ENCODE measurements at places on chromosomes 6 and 20.

GRCh38 chr20:41717483-41717882 is 99.3 kb upstream of the CHD6 start:
- peak; percentile 28 for DNase-seq

DNA sequence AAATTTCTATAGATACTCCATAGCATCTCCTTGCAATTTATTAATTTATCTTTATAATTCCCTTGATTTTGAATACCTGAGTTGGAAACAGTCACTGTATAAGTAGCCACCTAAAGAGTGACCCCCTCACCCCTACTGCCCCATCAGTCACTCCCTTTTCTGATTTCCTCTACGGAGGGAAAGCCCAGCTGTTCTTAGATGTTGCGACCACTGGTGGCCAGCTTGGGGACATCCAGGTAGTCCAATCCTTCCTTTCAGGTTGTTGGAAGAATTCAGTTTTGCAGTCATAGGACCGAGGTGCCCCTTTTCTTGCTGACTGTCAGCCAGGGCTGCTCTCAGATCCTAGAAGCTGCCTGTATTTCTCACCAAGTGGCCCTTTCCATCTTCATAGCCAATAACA is 87.8 kb downstream of the BMP6 start:
- no peak for DNase-seq

DNA sequence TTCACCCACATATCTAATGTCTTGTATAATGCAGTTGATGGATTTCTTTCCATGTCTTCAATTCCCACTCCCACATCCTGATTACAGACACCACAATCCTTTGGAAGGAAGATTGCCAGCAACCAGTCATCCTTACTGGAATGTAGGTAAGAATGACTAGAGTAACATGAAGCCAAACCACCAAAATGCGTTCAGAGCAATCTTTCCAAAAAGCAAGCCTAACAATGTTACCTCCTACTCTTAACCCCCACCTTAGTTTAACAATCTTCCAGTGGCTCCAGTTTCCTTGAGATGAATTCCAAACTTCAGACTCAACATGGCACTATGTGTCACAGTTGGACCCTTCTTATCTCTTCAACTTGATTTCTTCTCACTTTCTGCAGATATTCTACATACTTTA is 685.6 kb downstream of the DOK5 start:
- DNase-seq: no peak

DNA sequence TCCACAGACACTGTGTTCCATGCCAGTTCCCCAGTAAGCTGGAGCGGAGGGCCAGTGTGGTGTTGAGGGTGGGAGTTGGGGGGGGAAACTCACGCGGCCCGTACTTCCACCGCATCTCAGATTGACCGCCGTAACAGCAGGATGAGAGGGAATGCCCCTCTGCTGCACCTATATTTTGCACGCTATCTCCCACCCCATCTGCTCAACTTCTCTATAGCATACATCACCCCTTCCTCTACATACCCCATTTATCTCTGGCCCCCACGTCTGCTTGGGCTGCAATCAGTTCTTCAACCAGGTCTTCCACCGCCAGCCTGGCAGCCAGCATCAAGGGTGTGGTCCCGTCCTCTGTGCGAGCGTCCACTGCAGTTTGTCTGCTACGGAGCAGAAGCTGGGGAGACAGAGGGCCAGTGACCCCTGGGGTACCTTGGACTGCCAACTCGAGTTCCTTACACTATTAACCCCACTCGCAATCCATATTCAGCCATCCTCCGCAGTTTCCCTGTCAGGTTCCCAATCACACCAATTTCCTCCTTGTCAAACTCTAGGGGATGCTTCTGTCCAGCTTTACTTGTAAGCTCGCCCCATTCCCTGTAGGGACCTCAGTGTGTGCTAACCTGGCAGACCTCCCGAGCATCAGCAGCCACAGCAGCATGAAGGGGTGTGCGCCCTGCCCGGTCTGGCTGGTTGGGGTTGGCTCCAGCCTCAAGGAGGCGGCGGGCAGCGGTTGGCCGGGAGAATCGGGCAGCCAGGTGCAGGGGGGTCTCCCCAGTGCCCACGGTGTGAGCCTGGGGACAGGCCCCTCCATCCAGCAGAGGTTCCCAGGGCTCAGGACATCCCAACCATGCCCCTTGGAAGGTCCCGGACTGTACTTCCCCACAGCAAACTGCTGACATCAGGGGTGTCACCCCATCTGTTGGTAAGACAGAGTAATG is 4.5 kb upstream of the GPSM3 start:
- DNase-seq: no peak

DNA sequence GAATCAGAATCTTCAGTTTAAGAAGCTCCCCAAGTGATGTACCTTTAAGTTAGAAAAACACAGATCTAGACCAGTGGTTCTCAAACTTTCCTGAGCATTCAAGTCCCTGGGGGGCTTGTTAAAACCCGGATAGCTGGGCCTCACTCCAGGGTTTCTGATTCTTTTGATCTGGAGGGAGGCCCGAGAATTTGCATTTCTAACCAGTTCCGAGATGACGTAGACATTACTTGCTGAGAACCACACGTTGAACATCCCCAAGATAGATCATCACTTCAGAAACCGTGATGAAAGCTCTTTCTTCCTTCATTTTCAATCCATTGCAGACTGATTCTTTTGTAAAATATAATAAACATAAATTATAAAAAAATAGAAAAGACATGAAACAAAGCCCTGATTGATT is 40.7 kb upstream of the KIF16B start:
- no peak for DNase-seq

GRCh38 chr6:16355238-16355637 is 116.9 kb downstream of the GMPR start:
- DNase-seq: no peak

DNA sequence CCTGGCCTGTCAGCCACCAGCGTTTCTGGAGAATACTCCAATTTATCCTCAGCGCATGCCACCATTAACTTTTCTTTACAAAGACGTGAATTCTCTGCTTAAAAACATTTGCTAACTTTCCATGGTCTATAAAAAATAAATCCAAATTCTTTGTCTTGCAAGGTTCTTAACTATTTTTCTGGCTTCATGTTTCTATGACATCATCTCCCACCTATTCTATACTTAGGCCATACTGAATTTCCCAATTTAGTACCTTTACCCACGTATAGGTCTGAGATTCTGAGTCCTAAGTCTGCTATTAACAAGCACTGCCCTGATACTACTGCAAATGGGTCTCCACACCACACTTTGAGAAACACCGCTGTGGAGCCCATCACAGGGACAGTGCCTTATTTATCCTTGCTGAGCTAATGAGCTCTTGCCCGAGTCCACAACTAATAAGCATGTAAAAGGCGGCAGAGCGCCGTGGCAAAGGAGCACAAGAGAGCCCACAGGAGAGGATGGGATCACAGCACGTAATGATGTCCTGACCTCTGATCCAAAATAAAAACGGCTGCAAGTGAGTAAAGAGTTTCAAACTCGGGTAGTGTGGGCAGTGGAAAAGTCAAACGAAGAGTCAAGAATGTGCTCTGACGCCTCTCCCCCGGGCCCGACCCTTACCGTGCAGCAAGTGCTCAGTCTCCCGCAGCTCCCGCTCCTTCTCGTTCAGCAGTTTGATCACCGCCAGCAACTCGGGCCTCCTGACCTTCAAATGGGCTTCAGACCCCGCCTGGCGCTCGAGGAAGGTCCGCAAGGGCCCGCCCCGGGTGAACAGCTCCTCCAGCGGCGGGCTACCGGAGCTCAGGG is 519 bp downstream of the MTRF1L start:
- DNase-seq: no peak

DNA sequence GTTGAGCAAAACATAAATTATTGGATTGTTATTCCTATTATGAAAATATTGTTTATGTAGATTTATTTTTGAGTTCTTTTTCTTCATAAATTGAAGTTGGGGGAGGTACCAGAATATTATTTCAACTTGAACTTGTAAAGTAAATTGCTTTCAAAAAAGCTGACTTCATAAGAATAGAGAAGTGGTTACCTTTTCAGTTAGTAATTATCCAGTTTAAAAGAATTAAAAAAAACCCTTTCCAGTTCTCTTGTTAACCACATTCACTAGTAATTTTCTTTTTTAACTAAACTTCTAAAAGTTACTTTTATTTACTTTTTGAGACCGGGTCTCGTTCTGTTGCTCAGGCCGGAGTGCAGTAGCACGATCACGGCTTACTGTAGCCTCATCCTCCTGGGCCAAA is 124.3 kb downstream of the CDKAL1 start:
- no peak for DNase-seq

DNA sequence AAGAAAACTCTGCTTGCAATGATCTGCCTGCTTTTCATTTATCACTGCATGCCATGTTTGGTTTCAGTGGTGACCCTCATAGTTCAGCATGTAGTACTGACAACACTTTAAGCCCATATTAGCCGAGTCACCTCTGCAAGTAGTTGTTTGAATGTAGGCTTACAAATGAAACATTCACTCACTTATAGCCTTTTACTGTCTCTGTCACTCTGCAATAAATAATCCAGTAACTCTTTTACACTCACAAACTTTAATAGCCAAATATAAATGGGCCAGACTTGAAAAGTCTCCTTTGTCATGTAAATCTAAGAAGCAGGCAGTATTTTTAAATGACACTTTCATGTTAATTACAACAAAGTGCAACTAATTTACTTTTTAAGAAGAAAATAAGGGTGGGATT is 1460.0 kb upstream of the ADGRB3 start:
- no peak for DNase-seq

DNA sequence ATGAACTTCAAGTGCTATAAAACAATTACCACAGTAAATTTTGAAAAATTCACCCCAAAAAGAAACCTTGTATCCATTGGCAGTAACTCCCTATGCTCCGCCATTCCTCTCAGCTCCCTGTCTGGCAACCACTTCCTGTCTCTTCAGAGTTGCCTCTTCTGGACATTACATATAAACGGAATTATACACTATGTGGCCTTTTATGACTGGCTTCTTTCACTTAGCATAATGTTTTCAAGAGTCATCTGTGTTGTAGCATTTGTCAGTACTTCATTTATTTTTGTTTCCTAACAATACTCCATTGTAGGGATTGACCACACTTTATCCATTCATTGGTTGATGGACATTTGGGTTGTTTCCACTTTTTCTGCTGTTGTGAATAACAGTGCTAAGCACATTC is 50.1 kb downstream of the CEP43 start:
- DNase-seq: no peak
